Left kidney (tissue), 8 donors: ENCODE measurements at places on chromosomes 1 and 21. TPM values are rescaled to one million over a fixed set of nuclear protein-coding genes. Genes with fewer than 3 reads are reported as not detected.

Gene ETNK2
- polyA plus RNA-seq, result 26.8 TPM

Gene CHRNB2
- polyA plus RNA-seq, result 0.53 TPM

Gene IRF6
- polyA plus RNA-seq, result 18.6 TPM

Gene CCDC17
- 1.3 TPM for polyA plus RNA-seq

Gene DUSP23
- 20.3 TPM for polyA plus RNA-seq

Gene CHI3L2
- polyA plus RNA-seq, result 0.20 TPM

- DNase-seq, result no peak
These were observed 109.2 kb upstream of the SERTAD4 start for GRCh38 chr1:210123383-210123782.

DNA sequence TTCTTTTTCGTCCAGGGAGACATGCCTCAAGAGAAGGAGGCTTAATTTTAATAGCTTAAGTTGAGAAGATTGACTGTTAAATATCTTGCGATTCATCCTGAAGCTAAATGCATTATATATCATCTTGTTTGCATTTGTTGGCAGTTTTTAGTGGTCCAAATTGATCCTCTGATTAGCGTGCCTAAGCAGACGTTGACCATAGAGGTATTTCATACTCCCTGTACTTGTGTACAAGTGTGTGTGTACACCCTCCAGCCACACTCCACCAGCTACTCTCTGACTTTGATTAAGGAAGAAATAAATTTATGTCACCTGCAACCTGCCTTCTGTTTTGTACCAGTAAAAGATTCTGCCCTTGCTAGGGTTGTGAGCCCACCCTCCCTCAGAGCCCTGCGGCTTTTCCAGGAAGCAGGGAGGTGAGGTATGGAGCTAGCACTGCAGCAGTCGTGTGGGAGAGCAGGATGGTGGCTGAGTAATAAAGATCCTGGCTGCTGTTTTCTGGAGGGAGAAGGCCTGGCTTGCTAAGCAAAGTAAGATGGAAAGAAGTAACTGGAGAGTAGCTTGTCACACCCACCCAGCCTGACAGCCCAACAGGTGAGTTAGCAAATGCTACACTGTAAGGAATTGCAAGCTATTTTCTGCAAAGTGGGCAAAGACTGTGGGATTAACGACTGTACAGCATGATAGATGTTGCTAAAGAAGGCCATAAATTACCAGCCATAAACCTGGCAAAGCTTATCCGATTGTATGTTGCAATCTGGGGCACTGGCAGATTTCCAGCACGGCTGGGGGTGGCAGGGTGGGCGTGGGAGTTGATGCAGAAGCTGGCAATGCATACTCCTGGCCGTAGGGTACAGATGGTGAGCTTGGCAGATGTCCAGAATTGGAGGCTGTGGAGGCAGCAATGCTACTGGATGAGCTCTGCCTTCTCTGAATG, 170.2 kb downstream of the TNR start:
- peak; percentile 84 for DNase-seq

DNA sequence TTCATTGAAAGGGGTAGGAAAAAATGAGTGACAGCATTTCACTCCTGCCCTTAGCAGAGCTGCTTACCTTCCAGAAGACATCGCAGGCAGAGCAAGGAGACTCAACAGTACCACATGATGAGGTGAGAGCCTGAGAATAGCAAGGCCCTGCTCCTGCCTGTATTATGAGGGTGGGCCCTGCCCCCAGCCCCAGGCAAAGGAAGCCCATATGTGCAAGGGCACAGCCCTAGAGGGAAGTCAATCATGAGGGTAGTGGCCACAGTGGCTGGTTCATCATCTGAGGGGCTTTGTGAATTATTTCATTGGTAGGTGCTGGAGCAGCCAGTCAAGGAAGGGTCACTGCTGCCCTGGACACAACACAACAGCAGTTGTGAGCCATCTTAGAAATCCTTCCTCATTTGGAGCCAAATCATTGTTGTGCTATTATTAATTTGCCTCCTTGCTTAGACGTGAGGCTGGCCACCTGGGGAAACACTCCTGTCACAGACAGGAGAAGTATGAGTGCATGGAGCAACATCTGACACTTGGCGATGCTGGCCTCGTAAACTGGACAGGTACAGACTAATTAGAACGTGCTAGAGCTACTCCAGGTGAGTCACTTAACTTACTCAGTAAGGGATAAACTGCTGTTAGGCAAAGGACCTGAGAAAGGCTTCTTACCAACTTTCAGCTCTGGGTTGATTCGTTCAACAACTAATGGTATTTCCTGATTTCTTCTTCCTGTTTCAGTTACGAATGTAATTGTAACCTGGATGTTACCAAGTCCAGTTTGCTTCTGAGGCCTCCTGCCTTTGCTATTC, 22.7 kb upstream of the ACBD6 start:
- DNase-seq, result no peak

DNA sequence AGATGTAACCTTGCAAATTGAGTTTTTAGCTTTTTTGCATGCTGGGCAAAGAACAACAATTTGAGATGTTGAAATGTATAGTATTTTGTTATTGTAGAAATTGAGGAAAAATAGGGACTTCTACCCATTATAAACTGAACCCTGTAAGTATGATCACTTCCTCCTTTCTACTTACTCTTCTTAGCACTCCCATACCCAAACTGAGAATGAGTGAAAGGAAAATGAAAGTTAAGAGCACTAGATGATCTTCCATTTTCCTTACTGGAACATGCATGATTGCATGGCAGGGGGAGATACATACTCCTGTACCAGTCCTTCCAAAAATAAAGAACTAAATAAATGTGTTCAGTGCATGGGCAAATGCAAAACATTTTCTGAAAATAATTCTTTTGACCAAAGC, 107.4 kb upstream of the KIAA1614 start:
- no peak for DNase-seq

DNA sequence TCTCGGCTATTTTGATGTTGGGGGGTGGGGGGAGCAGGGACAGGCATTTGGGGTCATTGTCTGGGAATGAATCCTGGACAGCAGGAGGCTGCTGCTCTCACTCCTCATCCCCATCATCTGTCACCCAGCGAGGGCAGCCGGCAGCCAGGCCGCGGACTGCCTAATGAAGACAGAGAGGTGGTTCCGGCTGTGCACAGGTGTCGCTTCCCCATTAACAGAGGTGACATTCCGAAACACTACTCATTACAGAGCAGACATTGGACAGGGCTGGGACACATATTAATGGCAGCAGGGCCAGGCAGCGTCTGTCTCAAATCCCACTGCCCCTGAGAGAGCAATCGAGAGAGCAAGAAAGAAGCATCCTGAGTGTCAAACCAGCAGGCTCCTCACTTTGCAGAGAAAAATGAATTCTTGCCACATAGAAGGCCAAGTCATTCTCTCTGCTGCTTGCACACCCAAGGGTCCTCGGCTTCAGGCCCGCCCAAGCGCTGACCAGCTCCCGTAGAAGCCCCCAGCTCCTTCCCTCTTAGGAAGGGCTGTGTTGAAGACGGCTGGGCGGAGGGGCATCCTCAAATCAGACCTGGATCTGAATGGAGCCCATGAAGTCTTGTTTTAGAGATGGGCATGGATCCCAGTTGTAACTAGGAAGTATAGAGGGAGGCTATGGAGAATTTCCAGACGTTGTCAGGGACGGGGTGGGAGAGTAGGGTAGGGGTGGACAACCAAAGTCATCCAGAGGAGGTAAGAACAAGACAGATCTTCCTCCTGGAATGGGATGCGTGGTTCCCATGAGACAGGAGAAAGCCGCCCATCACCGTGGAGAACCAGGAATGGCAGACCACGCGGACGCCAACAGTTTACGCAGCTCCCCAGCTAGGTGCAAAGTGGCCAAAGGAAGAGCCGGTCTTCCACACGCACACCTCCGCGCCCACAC, 8.2 kb upstream of the LEMD1 start:
- no peak for DNase-seq

GRCh38 chr1:227370533-227371254, 52.4 kb upstream of the CDC42BPA start:
- DNase-seq, result no peak

GRCh38 chr1:204084247-204084772, 11.4 kb downstream of the SOX13 start:
- no peak for DNase-seq

- DNase-seq, result no peak
These were observed 134.2 kb downstream of the SETD4 start for GRCh38 chr21:35926003-35926740.

DNA sequence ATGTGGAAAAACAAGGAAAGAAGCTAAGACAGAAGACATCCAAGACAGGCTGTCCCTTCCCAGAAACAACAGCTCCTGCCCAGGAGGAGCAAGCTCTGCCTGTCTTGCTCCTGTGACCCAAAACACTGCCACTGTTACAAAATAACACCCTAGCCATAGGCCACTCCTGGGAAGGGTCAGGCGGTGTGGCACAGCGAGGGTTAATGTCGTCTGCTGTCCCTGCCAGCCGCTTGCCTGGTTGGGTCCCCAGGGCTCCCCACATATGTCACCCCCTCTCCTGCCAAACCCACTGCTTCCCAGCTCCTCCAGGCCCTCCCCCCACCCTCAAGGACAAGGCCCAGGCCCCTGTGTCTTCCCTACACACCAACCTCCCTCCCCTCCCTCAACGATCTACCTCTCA, 3.9 kb upstream of the NHLH1 start:
- DNase-seq, result no peak

DNA sequence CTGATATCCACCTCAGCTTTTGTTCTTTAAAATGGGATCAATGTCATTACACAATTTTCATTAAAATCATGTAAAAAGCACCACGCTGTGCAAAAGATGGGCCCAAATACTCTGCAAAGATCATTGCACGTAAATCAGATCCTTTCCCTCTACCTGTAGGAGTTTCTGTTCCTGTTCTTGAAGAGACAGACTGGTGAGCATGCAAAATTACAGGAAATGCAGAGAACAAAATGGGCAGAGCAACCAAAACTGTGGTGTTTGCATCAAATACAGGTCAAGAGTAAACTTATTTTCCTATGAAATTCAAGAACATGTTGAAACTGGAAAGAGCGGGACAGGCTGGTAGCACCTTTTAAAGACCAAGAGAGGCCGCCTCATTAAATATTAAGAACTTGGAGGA, 294.9 kb upstream of the ADGRL2 start:
- no peak for DNase-seq

DNA sequence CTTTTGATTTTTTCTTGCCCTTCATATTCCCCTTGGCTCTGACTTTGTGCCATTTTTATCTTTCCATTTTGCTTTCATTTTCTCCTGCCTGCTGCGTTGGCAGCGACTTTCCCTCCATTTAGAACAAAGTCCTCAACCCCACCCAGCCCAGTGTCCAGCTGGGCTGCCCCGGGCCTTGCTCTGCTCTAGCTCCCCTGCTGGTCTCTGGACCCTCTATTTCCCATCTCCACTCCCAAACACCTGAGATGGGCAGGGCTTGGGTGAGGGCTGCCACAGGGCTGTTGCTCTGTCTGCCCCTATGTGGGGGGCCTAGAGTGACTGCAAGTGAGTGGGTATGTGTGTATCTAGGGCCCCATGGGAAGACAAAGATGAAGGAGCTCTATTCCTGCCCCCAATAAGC, 7.3 kb upstream of the ADAM15 start:
- no peak for DNase-seq

DNA sequence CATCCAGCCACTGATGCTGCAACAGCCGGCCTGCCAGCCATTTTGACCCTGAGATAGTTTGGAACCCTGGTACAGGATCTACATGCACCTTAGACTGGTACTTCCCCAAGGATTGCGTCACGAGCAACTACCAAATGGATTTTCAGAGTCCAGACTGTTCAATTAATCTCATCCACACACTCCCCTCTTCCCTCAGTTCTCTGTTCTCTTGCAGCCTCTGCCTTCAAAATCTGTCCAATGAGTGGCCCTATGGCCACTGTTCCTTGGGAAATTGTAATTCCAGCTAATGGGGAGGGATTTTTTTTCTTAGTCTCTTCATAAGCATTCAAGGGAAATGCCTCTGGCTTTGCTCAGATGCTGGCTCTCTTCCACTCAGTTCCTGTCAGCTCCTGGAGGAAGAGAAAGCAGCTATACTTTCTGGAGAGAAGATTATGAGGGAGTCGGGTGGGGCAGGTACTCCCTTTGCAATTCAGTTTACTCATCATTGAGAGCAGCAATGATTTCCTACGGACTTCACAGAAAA, 19.8 kb upstream of the UAP1 start:
- DNase-seq, result no peak
